HTR-8/SVneo (cell line): ENCODE measurements at places on chromosomes 13 and 19.

GRCh38 chr13:81409284-81409683 lies 1068.4 kb upstream of the SPRY2 start:
- DNase-seq: no peak

- no peak for DNase-seq
Measured at GRCh38 chr13:98999639-98999952, 21.7 kb upstream of the DOCK9 start.

- DNase-seq: no peak
Measured at GRCh38 chr13:78402708-78403400, 200.5 kb downstream of the POU4F1 start.

DNA sequence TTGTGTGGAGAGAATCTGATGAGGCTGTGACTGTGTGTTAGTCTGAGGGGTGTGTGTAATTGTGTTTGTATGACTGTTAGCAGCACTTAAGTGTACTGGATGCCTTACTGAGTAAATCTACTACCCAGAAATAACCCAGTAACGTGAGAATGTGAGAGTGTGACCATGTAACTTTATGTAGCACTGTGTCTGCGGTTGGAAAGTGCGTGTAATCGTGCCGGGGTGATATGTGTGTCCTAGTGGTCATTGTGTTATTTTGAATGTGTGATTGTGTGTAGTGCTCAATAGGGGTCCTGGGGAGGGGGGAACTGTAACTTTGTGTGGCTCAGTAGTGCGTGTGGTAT lies 550 bp downstream of the ZNF383 start:
- no peak for DNase-seq

DNA sequence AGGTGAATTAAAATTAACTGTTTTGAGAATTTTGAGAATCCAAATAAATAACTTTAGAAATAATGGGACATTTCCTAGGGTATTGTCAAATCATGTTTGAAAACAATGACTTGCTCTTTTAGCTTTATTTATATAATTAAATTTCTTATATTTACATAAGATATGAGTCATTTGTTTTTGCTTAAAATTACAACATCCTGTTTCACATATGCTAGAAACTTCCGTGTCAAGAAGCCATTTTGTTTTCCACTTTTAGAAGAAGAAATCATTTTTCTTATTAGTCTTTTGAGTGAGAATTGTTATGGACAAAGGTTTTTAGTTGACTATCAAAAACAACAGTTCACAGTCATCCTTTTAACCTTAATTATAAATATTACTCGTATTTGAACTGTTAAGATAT lies 48.2 kb downstream of the DPY19L3 start:
- DNase-seq: no peak

DNA sequence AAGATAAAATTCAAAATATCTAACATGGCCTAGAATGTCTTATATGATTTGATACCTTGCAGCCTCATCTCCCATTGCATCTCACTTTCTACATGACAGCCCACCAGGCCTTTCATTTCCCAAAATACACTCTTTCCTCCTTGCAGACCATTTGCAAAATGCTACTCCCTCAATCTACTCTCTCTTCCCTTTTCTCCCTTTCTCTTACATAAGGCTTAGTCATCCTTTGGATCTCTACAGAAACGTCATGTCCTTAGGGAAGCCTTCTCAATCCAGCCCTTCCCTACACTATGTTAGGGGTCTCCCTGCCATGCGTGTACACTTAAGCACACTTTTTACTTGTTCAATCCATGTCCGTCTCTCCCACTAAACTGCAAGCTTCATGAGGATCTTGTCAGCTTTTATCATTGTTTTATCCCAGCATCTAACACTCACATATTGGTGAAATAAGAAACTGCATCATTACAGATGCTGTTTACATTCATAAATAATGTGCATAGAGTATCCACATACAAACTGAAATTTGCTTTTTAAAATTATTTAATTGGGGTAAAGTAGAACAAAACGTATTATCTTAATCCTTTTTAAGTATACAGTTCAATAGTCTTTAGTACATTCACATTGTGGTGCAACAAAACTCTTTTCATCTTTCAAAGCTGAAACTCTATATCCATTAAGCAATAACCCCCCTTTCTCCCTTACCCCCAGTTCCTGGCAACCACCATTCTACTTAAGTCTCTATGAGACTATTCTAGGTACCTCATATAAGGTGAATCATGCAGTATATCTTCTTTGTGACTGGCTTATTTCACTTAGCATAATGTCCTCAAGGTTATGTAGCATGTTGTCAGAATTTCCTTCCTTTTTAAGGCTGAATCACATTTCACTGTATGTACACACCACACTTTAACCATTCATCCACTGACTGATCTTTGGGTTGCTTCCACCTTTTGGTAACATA lies 11.5 kb upstream of the WBP4 start:
- no peak for DNase-seq

DNA sequence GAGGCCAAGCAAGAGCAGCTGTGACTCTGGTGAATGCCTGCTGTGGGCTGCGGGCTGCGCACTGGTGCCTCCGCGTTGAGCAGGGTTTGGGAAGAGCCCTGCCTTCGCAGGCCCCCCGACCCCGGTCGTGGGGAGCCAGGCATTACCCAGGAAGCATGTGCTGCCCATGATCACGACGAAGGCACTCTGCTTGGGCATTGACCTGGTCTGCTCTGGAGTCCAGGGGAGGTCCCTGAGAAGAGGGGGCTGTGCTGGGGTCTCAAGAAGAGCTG lies 19.2 kb downstream of the RANBP3 start:
- no peak for DNase-seq

DNA sequence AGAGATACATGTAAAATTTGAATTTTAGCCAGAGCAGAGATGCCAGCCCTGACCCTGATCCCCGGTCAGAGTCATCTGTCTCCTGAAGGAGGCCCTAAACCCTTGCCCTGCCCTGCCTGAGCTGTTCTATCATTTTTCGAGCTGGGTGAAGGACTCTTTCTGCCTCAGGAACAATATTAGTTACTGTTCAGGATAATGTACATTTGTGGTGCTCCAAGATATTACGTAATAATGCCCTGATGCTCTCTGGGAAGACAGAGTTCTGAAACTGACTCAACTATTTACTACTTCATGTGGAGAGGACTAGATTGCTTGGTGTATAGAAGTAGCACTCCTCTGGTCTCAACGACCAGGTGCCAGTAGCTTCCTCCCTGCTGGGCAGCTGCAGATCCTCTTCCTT lies 37.9 kb upstream of the UBL3 start:
- no peak for DNase-seq

DNA sequence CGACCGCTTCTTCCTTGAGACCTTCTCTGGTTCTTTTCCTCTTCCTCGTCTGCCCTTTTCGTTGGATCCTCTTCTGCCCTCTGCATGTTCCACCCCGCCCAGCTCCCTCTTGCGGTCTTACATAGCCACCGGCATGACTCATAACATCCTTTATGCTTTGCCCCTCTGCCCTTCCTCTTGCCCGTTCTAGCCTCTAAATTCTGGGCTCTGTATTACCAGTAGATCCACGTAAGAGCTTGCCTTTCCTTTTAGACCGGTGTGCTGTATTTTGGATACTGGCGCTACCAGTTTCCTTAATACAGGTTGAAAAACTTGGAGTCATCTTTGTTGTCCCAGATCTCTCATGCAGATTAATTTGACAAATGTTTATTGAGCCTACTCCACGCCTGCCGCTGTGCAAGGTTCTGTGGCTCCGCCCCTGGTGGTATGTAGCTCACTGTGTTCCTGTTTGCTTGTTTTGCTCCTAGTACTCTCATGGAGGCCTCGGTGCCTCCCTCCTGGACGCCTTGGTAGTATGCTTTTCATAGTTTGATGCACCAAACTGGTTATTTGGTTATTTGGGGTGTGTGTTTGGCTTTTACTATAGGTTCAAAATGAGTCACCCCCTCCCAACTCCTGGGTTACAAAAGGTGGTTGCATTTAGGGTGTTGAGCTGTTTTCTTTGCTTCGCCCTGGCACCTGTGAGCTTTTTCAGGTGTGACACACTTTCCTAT lies 1.7 kb downstream of the GTF3A start:
- peak; percentile 48 for DNase-seq
